Putamen (tissue), 1 donor: ENCODE measurements at places on chromosomes 7 and 10.

GRCh38 chr10:113459626-113460280 lies 93.1 kb upstream of the HABP2 start:
- DNase-seq: no peak

DNA sequence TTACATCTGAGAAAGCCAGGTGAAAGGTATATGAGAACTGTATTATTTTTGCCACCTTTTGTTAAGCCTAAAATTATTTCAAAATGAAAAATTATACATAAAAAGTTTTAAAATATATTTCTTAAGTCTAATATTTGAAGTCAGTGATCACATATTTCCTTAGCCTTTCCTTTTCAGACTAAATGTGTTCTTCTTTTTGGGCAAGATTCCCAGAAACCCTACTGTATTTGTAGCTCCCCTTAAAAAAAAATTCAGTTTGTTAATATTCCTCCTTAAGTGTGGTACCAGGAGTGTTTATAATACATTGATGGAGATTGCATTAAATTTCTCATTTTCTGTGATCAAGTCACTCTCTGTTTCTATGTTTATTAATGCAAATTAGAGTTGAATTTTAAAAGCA lies 22.8 kb downstream of the DNAJC1 start:
- DNase-seq: no peak

DNA sequence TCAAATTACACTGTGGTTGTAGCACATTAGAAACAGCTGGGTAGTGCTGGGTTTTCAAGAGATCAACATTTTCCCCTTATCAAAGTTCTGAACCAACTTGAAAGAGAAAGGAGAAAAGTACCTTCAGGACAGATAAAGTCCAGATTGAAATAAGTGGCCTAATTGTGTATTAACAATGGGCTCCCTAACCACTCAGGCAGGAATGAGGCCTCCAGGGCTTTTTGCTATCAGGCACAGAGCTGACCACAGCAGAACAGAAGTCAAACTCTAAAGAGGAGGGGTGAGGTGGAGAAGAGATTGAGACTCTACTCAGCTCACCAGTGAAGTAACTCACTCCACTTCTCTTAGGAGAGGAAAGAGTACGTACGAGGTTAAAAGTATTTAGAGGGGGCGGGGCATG lies 394.1 kb upstream of the PHF14 start:
- no peak for DNase-seq

GRCh38 chr7:112982441-112983063 lies 104.1 kb downstream of the GPR85 start:
- DNase-seq: no peak

GRCh38 chr7:29248713-29249382 lies 54.3 kb downstream of the CHN2 start:
- DNase-seq: no peak

- DNase-seq: no peak
These were observed 1619.6 kb upstream of the LRRTM3 start for GRCh38 chr10:65306201-65306600.

- no peak for DNase-seq
These were observed 20.8 kb downstream of the MYO3A start for GRCh38 chr10:25954851-25955250.

DNA sequence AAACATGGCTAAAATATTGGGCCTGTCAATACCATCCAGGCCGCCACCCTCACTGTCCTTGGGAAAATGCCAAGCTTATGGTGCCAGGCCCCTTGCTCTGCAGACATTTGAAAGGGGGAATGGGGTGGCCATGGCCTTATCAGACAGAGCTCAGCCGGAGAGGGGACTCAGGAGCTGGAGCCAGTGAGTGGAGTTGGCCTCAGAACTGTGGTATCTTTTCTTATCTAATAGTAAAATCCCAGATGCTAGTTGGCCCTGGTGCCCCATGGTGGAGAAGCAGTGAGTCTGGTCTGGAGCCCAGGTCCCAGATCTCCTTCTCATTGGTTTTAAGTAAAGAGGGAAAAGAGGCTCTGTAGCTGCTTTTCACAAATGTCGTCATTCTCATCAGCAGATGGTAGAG lies 49.6 kb upstream of the SORCS3 start:
- no peak for DNase-seq

- no peak for DNase-seq
These were observed 69.2 kb downstream of the GNA12 start for GRCh38 chr7:2774935-2775334.

DNA sequence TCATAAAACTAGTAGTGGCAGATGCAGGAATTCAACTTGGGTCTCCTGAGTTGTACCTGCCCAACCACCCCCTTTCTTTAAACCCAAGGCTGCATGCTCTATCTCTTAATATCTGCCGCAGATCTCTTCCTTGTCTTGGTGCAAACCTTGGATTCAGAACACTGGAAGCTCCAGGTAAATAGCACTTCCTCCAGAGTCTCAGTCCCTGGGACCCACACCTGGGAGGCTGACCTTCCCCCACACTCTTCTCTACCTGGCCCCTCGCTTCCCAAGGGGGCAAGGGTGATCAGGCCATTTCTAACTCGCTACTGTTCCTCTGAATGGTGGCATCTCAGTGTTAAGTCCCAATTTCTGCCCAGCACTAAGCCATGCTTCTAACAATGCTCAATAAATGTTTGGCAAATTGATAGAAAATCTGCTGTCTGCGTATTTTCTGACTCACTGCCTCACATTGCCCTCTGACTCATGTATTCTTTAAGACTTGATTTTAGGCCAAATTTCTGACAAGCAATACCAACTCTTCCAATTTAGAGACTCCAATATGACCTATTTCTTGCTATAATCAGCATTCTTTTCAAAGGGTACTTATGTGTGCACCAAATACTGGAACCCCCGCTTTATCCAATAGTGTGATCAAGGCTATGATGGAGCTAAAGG lies 68.0 kb upstream of the PPP1R3C start:
- no peak for DNase-seq

GRCh38 chr7:47574482-47575329 lies 7.2 kb downstream of the TNS3 start:
- DNase-seq: no peak

DNA sequence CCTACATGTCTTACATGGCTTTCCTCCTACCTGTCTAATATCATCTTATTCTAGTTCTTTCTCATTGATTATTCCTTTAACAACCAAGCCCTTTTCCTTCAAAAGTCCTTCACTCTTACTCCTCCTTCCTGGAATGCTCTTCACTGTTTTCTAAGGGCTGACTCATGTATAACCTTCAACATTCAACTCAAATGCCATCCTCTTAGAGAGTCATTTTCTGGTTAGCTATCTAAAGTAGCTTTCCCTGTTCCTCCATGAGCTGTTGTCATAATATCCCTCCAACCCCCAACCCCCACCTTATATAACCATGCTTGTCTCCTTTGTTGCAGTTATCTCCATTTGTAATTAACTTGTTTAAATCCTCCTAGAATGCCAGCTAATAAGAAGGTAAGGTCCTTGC lies 286.8 kb downstream of the ADK start:
- no peak for DNase-seq

DNA sequence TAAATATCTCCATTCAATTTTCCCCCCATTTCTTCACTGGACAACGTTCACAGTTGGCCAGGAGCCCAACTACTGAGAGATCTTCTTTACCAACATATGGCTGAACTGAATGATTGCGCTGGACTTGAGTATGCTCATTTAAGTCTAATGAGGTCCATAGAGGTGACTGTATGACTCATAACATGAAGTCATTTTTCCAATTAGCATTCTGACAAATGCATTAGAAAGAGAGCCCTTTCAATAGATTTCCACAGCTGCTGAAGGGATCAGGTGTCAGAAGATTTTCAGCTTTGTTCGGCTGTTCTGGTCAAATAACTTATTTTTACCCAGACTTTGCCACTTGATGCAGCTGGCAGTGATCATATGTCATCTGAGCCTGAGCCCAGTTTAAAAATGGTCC lies 438.0 kb downstream of the ETV1 start:
- DNase-seq: no peak

- no peak for DNase-seq
These were observed 183.6 kb downstream of the TCF7L2 start for GRCh38 chr10:113133497-113134115.

GRCh38 chr10:70038923-70039322 lies 13.7 kb upstream of the MACROH2A2 start:
- no peak for DNase-seq

DNA sequence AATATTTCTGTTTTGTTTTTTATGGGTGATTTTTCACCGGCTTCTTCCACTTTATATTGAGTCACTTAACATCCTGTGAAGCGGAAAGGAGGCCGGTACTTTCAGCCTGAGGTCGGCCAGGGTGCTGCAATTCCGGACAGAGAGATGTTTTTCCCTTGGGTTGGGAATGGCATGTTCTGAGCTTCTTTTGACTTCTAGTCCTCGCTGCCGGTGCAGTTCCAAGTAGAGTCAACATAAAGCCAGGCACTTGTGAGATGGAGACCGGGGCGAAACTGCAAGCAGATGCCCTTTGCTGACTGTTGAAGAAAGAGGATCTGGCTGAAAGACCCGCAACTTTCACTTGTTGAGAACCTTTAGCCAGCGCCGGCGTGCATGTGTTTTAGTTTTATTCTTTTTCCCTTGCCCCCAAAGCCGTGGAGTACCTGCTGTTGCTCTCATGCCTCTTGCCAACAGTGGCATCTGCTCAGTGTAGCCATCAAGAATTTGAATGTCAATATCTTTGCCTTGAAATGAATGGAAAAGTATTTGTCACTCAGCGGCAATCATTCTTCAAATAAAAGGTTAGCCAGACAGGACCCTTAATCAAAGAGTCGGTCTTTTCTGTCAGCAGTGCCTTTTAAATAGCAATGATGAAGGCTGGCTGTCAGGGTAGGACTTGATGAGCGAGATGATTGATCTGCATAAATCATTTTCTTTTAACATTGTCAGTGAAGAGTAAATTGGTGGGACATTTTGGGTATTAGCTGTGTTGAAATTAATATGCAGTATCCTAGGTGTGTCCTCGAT lies 351.2 kb downstream of the LRMDA start:
- no peak for DNase-seq

- peak; percentile 68 for DNase-seq
These were observed 339.2 kb upstream of the PODXL start for GRCh38 chr7:131895541-131896164.
